CD4-positive, alpha-beta T cell treated with Interferon gamma for 1 hour (primary cell): ENCODE measurements at places on chromosomes 2 and 18.

- no peak for DNase-seq
Measured at GRCh38 chr2:77147153-77147552, 375.0 kb downstream of the LRRTM4 start.

DNA sequence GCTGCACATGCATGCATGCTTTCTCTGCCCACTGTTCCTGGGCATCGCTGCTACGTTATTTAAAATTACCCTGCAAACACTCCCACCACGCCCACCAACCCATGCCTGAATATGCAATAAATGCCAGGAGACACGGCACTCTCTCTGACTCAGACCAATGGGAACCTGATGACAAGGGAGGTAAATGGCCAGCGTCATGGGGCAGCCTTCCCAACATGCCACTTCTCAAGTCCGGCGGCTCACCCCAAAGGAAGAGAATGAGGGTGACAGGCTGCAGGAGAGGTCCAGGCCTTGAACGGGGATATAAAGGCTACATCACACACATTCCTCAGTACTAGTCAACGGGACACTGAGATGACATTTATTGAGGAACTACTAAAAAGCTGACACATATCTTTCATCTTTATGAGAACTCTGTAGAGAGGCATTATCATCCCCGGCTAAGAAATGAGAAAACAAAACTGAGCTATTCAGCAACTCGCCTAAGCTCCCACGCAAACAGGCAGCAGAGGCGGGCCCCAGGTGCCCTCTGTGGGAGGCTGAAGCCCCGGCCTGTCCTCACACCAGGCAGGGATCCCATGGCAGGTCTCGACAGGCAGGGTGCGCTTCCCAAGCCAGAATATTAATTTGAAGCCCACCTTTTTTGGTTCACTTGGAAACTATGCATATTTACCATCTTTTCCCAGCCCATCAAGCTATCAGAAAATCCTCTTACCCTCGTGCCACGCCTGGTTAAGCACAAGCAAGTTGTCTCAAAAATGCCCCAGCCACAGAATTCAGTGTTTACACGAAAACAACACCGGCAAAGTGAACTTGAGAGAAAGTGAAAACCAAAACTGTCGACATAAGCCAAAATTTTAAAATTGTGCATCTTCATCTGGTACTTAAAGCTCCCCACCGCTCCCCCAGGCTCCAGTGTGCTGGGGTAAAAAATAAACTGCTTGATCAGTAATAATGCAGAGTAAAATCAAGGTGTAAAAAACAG lies 166.3 kb downstream of the HDAC4 start:
- no peak for DNase-seq

GRCh38 chr2:60517446-60517845 lies 36.0 kb downstream of the BCL11A start:
- no peak for DNase-seq

- no peak for DNase-seq
Measured at GRCh38 chr18:45573514-45573913, 41.8 kb upstream of the SLC14A2 start.
